ENCODE measurements at places on chromosomes 6 and 20. TPM values are rescaled to one million over a fixed set of nuclear protein-coding genes. Genes with fewer than 3 reads are reported as not detected.

ZNF311 gene
- 5.8 TPM for total RNA-seq

CST9L gene
- total RNA-seq: not detected

OPRL1 gene
- total RNA-seq: 33.4 TPM

MACROD2 gene
- 43.1 TPM for total RNA-seq

HLA-DMA gene
- total RNA-seq: 0.46 TPM

ZNF322 gene
- 32.8 TPM for total RNA-seq

PKIB gene
- total RNA-seq: 32.5 TPM

TMC2 gene
- 3.5 TPM for total RNA-seq

Measured in diencephalon (tissue), 1 donor.